ENCODE measurements at places on chromosomes 3 and 15.

GRCh38 chr3:197828-198491 is 1.4 kb downstream of the CHL1 start:
- peak; percentile 44 for DNase-seq

DNA sequence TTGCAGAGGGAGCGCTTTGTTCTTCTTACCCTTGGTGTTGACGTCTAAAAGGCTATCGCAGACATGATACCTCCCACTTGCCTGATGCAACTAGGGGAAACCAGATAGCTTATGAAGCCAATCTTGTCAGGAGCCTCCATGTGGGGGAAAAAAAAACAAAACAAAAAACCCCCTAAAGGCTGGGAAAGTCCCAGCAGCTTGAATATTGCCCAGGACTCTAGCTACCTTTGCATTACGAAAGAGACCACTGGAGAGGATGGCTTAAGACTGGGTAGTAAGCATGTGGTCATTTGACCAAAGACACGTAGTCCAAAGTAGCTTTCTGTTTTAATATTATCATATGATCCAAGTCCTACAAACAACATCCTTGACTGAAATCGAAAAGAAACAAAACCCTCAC is 120.7 kb upstream of the WNT5A start:
- DNase-seq: no peak

DNA sequence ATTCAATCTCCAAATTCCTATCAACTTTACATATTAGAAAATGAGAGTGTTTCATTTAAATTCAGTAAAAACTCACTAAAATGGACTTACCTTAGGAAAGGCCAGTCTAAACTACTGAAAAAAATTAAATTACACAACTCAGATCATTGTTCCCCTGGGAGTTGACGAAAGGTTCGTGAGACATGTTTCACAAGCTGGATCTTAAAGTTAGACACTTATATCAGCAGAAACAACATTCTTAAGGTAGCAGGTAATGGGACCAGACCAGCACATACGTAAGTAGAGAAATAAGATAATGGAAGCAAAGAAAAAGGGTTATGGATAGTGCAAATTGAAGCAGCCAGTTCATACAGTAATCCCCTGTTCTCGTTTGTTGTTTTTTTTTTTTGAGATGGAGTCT is 8.9 kb downstream of the RFX7 start:
- no peak for DNase-seq

- no peak for DNase-seq
Observed at GRCh38 chr3:138356730-138357405, 8.5 kb downstream of the MRAS start.

DNA sequence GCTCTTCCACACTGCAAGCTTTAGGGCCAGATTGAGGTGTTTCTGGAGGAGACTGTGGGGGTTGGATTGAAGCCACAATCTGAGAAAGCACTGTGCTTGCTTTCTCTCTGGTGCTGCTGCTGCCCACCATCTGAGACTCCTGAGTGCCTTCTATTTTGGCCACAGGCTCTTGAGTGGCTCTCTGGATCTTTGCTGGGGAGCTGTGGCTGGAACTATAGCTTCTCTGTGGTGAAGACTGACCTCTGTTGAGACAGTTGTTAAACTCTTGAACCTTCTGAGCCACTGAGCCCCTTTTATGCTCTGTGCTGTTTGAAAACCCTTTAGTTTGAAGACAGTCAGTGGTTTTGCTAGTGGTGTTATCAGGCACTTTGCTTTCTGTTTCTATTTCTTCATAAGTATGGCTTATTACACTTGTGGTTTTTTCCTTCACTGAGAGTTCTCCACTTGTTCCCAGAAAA is 108.7 kb upstream of the TSPAN3 start:
- DNase-seq: peak; percentile 27

GRCh38 chr3:196726788-196727675 is 12.6 kb upstream of the PAK2 start:
- no peak for DNase-seq

- no peak for DNase-seq
Observed at GRCh38 chr3:48042071-48042760, 26.0 kb upstream of the MAP4 start.

GRCh38 chr3:88132894-88133293 is 16.9 kb upstream of the C3orf38 start:
- no peak for DNase-seq

- DNase-seq: peak; percentile 83
Observed at GRCh38 chr3:113606539-113607218, 74.3 kb downstream of the SIDT1 start.

- DNase-seq: no peak
Observed at GRCh38 chr3:9291821-9292410, 42.5 kb upstream of the SRGAP3 start.

DNA sequence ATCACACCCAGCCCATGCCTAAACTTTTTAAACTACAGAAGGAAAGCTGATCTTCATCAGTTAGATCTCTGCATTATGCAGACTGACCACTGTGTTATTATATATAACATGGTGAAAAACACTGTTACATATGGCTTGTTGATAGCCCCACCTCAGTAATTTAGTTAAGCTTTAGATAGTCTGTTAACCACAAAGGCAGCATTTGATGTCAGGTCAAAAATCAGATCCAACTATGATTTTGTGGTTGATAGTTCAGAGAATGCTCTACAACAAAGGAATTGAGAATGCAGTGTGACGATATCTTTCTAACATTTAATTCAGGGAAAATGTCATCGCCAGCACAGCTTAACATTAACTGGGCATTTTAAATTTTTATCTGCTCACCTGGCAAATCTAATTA is 37.7 kb upstream of the LMOD3 start:
- no peak for DNase-seq

DNA sequence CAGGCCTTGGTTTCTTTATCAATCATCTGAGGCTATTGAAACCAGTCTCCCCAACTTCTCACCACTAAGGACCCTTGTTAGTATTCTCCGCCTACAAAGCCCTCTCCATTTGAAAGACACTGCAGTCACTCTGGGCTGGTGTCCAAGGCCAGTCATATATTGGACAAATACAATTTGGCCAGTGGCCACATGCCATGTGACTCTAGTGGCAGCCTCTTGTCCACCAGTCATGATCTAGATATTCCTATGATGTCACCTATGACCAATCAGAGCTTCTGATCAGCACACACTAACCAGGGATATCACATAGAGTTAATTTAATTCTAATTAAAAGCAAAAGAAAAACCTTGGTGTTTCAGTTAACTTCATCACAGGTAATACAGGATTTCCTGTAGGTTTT is 68.2 kb downstream of the RAB11A start:
- no peak for DNase-seq

DNA sequence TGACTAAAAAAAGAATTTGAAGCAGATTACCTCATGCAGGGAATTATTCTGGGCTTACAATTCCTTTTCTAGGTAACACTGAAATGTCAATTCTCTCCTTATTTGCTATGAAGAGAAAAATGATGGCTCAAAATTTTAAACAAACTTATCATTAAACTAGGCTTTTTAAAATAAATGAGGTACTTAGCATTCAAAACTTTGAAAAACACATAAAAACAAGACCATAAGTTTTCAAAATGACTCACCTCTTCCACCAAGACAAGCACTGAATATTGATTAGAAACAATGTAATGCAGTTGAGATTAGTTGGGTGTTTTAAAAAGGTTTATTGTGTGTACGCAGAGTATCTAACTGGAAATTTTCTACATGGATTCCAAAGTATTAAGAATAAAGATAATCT is 154.6 kb downstream of the ADAM10 start:
- DNase-seq: no peak

DNA sequence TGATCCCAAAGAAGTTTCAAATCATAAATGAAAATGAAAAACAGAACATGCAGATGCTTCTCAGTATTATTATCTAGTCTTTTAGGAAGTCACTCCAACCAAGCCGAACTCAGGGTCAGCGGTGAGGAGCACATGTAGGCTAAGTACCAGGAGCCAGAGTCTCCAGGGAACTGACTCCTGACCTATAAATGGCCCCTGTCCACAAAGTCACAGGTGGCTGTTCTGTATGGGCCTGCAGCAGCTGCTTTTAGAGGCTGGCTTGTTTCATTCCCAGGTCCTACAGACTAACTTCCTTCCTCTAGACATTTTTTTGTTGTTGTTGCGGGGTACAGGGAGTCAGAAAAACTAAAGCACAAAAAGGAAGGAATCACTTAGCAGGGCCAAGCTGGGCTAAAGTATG is 54.6 kb downstream of the DAPK2 start:
- no peak for DNase-seq

DNA sequence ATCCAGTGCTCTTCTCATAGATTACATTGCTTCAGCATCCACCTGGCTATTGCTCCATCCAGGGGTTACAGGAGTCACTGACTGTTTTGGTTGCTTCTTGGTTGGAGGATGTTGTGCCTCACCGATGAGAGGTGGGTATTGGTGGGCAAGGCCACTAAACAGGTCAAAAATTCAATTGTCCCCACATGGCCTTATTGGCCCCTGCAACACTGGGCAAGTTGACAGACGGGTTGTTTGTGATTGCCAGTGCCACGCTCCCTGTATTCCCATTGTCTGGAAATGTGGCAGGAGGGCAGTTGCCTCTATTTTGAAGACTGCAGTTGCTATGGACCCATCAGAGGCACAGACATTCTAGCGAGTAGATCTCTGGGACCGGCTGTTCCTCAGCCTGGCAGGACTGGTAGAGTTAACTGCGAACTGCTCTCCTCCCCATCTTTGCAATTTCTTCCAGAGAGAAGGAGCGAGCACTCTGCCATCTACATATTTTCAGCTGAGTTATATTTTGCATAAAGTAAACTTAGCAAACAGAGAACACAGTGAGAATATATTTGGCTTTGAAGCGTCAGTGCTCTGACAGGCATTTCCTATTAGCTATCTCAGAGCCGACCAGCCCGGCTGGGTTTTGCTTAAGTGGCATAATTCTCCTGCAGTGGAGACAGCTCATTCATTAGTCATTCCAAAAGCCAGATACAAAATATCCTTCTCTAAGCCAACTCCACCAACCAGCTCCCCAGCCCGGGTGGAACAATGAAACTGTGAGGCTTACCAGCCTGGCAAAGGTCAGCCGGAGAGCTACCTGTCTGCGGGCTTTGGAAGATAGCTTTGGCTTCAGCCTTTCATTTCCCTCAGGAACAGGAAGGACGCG is 26.0 kb upstream of the MAGEF1 start:
- DNase-seq: no peak

DNA sequence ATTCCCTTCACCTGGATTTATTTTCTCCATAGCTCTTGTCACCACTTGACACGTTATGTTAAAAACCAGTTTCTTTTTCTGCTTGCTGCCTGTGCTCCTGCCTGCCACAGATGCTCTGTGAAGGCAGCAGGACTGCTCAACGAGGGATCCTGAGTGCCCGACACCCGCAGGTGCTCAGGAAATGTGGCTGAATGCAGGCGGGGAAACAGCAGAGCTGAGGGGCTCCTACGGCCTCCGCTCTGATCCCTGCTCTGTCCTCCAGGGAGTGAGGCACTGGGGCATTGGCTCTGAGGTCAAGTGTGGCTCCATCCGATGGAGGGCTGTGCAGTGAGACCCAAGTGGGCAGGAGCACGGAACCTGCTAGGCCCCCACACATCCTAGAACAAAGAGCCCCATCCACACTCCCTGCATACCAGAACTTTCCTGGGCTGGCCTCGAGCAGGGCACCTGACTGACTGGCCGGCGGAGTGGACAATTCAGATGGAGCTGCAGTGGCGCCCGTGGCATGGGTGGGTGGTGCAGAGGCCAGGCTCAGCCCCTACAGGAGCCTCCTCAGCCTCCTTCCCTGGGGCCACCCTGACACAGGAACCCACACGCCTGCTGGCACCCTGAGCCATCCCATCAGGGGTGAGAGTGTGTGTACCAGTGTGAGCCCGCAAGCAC is 27.9 kb downstream of the IQSEC1 start:
- no peak for DNase-seq

- DNase-seq: no peak
Observed at GRCh38 chr3:151445273-151446001, 15.4 kb downstream of the IGSF10 start.

- DNase-seq: no peak
Observed at GRCh38 chr3:195159814-195160165, 111.2 kb downstream of the XXYLT1 start.

- DNase-seq: no peak
Observed at GRCh38 chr3:50336452-50337174, 4.0 kb downstream of the RASSF1 start.

DNA sequence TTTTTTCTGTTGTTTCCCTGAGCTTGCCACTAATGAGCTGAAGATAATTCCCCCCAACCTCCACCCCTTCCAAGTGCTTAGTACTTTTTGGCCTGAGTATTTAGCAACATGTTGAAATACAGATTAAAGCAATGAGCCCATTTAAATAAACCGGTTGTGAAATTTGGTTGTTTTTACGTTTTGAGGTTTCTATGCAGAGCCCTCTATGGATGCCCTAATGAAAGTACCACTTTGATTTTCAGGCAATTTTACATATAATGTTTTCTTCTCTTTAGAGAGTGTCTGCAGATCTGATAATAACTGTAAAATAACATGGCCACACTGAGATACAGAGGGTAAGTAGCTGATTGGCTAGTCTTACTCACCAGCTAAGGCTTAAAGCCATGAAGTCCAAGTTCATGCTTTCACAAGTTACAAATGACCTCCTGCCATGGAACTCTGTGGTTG is 139.4 kb upstream of the SLC7A14 start:
- no peak for DNase-seq

GRCh38 chr15:39596358-39597051 is 15.6 kb downstream of the THBS1 start:
- DNase-seq: no peak

- DNase-seq: no peak
Observed at GRCh38 chr3:35849963-35850362, 210.6 kb downstream of the ARPP21 start.

DNA sequence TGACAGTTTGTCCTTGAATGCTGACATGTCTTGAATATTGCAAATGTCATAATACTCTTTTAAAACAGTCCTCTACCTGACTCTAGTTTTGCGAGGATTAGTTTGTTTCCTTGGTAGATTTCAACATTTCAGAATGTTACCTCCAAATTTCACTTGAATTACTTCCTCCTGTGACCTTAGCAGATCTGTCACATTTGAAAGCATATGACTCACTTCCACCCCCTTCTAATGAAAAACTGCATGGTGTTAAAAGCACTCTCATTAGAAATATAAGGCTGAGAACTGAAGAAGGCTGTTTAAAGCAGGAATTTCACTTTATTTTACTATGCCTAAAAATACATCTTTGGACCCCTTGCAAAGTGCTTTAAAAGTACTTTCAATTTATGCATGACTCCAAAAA is 598.7 kb upstream of the TGFBR2 start:
- no peak for DNase-seq

DNA sequence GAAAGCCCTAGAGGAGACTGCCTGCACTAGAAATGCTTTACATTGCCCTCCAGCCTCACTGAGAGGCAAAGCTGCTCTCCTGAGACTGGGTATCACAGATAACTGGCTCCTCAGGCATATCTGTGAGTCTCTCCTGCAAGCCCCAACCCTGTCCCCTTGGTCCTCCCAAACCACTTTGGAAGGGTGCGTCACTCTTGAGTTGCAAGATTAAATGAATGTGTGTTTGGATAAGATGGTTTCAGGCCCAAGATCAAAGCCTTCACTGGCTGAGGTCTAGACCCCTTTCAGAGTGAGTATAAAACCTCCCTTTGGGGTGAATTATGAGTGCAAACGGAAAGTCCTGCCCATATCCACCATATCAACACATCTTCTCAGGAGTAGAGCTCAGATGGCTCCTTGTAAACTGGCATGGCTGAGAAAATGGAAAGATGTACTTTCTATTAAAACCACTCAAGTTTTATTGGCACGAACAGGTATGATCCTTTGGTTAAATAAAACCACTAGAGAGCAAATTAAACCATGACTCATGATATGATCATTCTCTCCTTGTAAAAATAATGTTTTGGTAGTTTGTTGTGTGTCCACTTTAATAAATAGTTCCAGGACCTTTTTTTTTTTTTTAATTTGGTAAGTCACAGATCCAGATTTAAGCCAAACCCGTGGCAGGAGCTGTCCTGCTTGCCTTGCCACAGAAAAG is 164.0 kb downstream of the CHST2 start:
- no peak for DNase-seq

All from GM19239 (cell line).